ENCODE measurements at places on chromosomes 1 and 21. TPM values are rescaled to one million over a fixed set of nuclear protein-coding genes. Genes with fewer than 3 reads are reported as not detected.

DNA sequence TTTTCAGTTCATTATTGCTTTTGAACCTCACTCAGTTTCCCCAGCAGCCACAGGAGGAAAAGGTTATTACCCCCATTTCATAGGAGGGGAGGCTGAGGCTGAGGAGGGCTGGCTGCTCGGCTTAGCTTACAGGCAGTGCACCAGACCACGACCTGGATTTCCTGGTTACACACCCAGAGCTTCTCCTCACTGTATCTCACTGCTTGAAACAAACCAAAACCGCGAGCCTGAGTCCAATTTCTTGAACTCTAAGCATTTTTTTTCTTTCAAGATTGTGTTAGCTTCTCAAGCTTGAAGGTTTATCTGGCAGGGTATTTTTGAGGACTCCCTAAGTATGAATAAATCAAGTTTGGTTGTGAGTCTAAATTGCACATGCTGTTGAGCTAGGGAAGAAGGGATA is 188.9 kb upstream of the EDN2 start:
- DNase-seq: no peak

DNA sequence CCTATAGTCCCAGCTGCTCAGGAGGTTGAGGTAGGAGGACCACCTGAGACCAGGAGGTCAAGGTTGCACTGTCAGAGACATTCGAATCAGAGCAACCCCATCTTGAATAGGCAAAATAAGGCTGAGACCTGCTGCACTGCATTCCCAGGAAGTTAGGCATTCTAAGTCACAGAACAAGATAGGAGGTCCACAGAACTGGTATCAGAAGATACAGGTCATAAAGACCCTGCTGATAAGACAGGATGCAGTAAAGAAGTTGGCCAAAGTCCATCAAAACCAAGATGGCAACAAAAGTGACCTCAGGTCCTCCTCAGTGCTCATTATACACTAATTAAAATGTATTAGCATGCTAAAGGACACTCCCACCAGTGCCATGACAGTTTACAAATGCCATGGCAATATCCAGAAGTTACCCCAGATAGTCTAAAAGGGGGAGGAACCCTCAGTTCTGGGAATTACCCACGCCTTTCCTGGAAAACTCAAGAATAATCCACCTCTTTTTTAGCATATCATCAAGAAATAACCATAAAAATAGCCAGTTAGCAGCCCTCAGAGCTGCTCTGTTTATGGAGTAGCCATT is 65.2 kb upstream of the KLHDC7A start:
- no peak for DNase-seq

EFNA3 gene
- polyA plus RNA-seq: 6.0 TPM

IGSF9 gene
- 0.86 TPM for polyA plus RNA-seq

WNT2B gene
- 3.4 TPM for polyA plus RNA-seq
